ENCODE measurements at places on chromosomes 2 and 18.

DNA sequence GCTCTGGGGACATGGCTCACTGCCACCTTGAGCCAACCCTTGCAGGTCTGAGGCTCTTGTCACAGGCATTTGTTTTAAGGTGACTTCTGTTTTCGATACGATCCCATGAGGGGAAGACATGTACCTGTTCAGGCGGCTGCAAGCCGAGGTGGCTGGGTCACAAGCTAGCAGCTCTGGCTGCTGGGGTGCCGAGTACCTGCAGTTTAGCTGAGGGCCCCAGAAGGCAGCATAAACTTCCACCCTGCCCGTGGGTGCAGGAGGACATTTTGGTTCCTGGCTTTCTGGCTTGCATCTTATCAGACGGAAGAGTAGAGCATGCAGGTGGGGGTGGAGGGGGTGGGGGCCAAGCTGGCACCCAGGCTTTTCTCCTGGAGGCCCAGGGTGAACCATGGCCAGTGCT lies 28.4 kb downstream of the COA5 start:
- DNase-seq: no peak

DNA sequence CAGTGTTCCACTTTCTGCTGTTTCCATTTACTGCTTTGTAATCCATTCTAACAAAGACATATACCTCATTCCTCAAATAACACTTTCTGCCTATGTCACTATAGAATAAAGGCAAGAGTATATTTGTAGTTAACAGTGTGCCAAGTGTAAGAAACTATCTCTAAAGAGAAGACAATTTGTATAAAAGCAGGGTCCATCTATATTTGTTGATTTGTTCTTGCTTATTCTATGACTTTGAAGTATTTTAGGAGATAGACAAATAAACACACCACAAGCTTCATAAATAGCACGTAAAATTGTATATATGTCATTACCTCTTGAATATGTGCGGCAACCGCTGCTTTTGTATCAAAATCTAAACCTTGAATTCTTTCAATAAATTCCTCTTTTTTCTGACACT lies 56.0 kb downstream of the CCDC88A start:
- no peak for DNase-seq

- DNase-seq: no peak
These were observed 81.0 kb upstream of the STK39 start for GRCh38 chr2:168328421-168328820.

- no peak for DNase-seq
These were observed 169.7 kb upstream of the LRP1B start for GRCh38 chr2:142300517-142300916.

DNA sequence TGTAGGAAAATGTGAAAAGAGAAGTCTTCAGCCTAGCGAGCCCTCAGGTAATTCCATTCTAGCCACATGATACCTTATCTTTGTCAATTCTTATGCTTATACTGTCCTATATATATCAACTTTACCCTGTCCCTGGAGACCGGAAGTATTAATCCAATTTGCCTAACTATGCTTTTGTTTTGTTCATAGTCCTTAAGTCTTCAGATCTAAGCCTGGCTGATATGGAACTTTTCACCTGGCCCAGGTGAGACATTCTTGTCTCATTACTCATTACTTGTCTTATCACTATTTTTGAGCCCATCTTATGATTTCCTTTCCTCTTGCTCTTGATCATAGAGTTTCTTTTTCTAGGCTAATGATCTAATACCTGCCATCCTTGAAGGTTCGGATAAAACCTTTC lies 194.1 kb upstream of the FANCL start:
- no peak for DNase-seq

DNA sequence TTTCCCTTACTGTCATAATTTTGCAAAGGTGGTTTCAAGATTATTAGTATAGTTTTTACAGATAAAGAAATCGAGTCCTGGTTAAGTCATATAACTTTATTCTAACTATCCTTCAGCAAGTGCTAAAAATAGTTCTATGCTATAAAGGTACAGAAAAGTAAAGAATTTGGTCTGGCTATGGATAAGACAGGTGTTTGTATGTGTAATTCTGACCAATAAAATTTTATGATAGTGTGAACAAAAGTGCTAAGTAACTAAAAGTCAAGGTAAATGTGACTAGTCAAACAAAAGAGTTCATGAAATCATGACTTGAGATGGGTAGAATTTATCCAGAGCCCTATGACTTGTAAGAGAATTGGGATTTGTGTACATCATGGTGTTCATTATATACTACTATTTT lies 140.7 kb downstream of the COMMD1 start:
- DNase-seq: no peak

- no peak for DNase-seq
These were observed 34.1 kb downstream of the LANCL1 start for GRCh38 chr2:210442457-210442856.

DNA sequence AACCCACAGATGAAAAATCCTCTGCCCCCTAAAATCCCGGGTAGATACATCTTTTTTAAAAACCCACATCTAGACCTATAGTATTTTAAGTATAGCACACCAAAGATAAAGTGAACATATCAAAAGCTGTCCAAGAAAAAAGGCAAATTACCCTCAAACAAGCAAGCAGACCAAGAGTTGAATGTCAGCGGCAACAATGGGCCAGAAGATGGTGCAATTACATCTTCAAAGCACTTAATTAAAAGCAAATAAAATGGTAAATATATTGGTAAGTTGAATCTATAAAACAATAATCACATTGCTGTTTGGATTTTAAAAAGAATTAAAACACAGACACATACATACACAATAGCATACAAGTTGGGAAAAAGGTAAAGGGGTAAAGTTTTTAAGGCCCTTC lies 98.5 kb downstream of the MYOM1 start:
- DNase-seq: no peak

- DNase-seq: no peak
These were observed 129.4 kb downstream of the SH3RF3 start for GRCh38 chr2:109258376-109258775.

- DNase-seq: peak; percentile 73
These were observed 3.7 kb upstream of the BCL2L11 start for GRCh38 chr2:111116843-111117597.

DNA sequence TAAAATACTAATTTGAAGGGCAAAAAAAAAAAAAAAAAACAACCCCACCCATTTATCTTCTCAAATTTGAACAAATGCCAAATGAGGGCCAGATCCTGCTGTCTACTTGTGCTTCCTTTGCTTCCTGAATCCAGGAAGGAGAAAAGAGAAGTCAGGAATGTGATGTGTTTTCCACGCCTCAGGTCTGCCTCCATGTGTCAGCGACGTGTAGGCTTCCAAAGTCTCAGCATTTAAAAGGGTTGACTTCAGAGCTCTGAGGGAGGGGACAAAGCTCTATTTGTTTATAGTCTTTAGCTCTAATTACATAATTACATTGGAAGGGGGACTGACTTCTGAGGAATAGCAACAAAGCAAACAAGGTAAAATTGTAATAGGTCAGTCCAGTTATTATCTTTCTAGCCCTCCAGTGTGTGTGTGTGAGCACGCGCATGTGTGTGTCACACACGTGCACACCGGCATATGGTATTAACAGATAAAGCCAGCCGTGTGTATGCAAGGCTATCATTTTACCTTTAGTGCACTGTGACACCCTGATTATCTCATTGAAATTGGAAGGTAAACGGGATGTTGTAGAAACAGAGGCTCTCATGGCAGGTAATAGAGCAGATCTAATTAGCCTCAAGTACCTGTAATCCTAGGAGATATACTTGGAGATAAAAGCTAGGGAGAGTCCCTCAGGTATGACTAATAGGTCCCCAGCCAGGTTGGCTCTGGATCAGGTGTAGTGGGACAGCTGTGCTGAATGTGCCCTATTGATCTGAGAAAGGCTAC lies 911.4 kb upstream of the ZEB2 start:
- no peak for DNase-seq

GRCh38 chr2:67825476-67825875 lies 237.3 kb downstream of the C1D start:
- no peak for DNase-seq

DNA sequence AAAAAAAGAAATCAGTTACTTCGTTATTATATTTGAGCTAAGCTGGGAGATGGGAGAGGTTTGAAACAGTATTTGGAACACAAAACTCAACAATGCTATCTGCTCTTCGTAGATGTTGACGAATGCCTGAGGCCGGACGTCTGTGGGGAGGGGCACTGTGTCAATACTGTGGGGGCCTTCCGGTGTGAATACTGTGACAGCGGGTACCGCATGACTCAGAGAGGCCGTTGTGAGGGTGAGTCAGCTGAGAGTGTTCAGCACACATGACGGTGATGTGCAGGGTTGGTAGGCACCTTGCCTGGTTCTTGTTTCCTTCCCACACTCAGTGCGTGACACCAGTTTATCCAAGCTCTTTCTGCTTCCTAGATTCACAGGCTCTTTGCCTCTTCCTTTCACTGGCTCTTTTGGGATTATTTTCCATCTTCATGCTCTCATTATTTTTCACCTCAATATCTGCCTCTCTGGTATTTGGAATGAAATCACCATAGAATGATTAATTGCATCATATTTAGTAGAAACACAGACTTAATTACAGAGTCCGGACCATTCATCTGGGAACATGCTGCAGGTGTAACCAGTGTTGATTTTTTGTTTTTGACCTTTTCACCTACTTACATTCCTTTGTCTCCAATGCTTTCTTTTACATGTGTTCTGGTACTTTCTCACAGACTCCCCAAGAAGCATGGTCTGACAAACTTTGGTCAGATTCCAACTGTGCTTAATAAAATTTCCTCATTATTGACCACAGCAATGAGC lies 200.6 kb upstream of the RASGRP3 start:
- peak; percentile 21 for DNase-seq

DNA sequence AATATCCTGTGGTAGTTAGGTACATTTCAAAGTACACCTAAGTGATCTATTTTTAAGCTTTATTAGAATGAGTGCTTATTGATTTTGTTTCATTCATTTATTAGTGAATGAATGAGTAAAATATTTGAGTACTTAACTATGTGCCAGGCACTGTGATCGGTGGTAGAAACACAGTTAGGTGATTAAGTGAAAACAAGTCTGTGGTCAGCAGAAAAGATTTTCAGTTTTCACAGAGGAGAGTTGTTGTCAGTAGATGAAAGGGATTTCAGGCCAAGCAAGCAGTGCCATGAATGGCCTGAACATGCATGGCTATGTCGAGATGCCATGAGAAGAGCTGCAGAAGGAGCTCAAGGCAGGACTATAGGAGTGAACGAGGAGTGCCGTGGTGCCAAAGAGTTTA lies 85.9 kb downstream of the SPTBN1 start:
- DNase-seq: no peak

- DNase-seq: peak; percentile 52
These were observed 583 bp downstream of the CERS6 start for GRCh38 chr2:168456521-168457189.

DNA sequence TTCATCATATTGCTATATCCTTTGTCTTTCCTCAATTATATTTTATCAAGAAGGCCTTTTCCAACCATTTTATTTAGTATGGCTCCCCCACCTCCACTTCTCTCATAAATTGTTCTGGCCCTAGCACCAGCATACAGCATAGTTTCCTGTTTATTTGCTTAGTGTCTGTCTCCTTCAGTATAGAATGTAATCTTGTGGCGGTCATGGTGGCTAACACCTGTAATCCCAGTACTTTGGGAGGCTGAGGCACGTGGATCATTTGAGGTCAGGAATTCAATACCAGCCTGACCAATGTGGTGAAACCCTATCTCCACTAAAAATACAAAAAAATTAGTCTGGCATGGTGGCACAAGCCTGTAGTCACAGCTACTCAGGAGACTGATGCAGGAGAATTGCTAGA lies 39.6 kb upstream of the CLASP1 start:
- no peak for DNase-seq

- no peak for DNase-seq
These were observed 345.4 kb downstream of the ARHGAP15 start for GRCh38 chr2:143474586-143474985.

DNA sequence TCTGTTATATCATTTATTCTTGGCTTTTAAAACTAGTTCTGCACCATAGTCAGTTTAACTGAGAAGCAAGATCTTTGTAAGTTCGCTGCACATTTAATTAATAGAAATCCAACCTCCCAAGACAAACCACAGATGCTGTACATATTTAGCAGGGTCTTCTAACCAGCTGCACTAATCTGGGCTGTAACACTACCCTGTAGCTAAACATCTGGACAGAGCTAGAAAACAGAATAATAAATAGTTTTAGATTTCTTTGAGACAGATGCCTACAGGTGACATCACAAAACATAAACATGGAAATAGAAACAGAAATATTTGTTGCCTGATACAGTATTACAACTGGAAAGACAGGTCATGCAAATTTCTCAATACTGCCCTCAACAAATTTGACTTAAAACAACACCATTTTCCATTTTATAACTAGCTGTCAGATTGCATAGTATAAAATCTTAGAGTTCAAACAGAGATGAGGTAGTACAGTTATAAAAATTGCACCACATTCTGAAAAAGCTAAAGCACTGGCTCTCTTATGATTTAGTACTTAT lies 315.1 kb downstream of the NR4A2 start:
- no peak for DNase-seq

- DNase-seq: no peak
These were observed 275.6 kb downstream of the SLC4A3 start for GRCh38 chr2:219902891-219903552.

DNA sequence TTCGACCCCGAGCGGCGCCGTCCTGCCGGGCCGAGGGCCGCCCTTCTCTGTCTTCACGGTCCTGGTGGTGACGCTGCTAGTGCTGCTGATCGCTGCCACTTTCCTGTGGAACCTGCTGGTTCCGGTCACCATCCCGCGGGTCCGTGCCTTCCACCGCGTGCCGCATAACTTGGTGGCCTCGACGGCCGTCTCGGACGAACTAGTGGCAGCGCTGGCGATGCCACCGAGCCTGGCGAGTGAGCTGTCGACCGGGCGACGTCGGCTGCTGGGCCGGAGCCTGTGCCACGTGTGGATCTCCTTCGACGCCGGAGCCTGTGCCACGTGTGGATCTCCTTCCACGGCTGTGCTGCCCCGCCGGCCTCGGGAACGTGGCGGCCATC lies 45.0 kb downstream of the DDX18 start:
- DNase-seq: no peak

- no peak for DNase-seq
These were observed 221.1 kb upstream of the TPO start for GRCh38 chr2:1192121-1192520.

DNA sequence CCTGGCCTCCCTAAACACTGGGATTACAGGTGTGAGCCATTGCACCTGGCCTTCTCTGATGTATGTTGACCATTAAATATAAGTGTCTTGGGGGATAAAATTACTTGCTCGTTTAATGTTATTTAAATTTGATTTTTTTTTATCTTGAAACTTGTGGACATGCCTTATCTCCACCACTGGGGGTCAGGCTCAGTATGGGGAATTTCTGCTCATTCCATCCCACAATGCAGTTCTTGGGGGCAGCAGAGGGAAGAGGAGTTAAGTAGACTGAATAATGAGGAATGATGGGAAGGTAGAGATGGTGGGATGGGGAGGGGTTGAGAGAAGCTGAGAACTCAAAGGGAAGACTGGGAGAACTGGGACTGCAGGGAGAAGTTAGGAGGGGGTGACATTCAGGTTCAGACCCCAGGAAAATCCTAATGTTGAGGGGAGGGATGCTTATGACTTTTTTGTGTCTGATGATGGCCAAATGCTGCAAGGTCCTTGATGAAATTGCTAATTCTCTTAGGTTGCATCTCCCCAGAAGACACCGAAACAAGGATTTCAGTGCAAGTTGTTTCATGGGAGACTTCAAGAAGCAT lies 174.2 kb downstream of the MIB1 start:
- DNase-seq: no peak

All from activated CD4-positive, alpha-beta T cell treated with anti-CD3 and anti-CD28 coated beads, Interleukin-2, amount 50 U/mL, for 48 hours (primary cell).